Activated T-cell treated with anti-CD3 and anti-CD28 coated beads for 4 hours (primary cell): ENCODE measurements at places on chromosomes 3 and 15.
A peak's percentile ranks its signal among the peaks of the same experiment; 100 is the strongest.

- DNase-seq, result no peak
These were observed 44.3 kb upstream of the DYNC1LI1 start for GRCh38 chr3:32614956-32615355.

DNA sequence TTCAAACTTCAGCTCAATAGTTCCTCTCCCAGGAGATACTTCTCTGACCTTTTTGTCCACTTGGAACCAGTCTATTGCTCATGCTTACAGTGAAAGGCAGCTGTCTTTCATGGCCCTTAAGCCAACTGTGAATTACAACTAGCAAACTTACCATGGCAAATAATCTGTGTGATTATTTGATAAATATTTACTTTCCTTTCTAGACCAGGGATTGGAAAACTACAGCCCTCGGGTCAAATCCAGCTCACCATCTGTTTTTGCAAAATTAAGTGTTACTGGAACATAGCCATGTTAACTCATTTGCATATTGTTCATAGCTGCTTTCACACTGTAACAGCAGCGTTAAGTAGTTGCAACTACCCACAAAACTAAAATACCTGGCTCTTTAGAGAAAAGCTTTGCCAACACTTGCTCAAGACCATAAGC is 289.1 kb upstream of the MCTP2 start:
- no peak for DNase-seq

DNA sequence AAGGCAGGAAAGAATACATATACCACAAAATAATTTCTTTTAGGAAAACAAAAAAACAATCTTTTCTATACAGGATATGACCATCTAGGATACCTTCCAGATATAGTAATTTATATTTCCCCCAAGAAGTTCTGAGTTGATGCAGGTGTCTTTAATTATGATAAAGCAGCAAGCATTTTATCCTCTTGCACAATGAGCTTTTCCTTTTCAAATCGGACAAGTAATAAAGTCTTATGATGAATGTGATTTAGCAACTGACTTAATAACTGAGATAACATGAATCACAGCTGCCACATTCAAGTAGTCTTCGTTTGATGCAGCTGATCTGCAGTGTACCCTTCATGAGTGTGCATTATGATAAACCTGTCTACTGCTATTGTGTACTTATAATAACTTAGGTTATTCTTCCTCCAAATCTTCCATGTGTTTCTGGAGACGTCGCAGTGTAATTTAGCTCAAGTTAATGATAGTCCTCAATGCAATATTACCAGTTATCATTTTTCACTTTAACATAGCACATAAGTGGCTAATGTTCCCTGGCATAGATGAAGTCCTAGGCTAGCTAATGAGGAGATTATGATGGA is 260.3 kb upstream of the MRPL3 start:
- DNase-seq, result no peak

DNA sequence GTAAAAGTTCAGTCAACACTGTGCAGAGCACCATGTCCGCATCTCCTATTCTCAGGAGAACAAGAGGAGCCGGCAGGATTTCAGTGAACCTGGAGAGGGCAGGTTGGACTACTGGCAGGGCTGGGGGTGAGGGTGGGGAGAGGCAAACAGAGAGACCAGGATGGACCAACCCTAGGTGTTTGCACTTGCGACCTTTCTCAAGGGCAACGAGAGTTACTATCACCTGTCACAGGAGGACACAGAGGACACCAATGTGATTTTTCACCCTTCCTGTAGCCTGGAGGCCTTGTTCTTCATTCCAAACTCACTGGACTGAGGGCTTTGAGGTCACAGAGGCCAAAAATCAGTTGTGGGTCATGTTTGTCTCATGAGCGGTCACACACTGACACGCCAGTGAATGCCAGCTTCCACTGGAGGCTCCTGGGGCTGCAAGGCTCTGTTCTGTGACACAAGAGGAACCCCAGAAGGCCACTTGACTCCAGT is 89.5 kb downstream of the CPN2 start:
- no peak for DNase-seq

GRCh38 chr15:85497172-85497569 is 116.8 kb downstream of the AKAP13 start:
- DNase-seq, result no peak

- peak; percentile 65 for DNase-seq
These were observed 4.6 kb downstream of the BCL6 start for GRCh38 chr3:187740421-187741399.

- DNase-seq, result no peak
These were observed 241.5 kb upstream of the CTDSPL start for GRCh38 chr3:37620071-37620635.

GRCh38 chr3:81998139-81998755 is 236.8 kb upstream of the GBE1 start:
- DNase-seq, result no peak

DNA sequence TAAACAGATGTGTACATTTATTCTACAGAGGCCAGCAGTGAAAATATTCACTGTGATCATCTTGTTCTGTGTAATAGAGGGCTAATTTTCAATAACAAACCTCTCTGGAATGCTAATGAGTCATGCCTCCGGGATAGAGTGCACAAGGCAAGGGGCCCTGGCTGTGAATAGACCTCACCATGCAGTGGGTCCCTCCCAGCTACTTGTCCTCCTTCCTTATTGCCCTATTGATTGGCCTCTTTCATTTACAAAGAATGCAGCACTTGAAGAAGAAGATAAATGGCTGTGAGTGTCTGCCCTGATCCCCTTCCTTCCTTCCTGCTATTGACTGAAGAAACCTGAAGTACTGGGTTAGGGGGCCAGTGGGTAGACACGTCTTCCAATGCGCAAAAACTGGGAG is 436.3 kb downstream of the WDR72 start:
- no peak for DNase-seq

GRCh38 chr15:31027910-31028578 is 36.6 kb upstream of the MTMR10 start:
- DNase-seq, result no peak

- no peak for DNase-seq
These were observed 148.9 kb upstream of the IL12A start for GRCh38 chr3:159839561-159840379.

- DNase-seq, result no peak
These were observed 312.9 kb downstream of the RORA start for GRCh38 chr15:60916032-60916678.

GRCh38 chr3:25288413-25288812 is 139.7 kb upstream of the RARB start:
- DNase-seq, result no peak

- DNase-seq, result no peak
These were observed at the start of gene TM4SF4 for GRCh38 chr3:149474250-149474817. Gene TM4SF4 (plus strand): TSS chr3:149474697. CDS start chr3:149474878, 181 bp downstream.

DNA sequence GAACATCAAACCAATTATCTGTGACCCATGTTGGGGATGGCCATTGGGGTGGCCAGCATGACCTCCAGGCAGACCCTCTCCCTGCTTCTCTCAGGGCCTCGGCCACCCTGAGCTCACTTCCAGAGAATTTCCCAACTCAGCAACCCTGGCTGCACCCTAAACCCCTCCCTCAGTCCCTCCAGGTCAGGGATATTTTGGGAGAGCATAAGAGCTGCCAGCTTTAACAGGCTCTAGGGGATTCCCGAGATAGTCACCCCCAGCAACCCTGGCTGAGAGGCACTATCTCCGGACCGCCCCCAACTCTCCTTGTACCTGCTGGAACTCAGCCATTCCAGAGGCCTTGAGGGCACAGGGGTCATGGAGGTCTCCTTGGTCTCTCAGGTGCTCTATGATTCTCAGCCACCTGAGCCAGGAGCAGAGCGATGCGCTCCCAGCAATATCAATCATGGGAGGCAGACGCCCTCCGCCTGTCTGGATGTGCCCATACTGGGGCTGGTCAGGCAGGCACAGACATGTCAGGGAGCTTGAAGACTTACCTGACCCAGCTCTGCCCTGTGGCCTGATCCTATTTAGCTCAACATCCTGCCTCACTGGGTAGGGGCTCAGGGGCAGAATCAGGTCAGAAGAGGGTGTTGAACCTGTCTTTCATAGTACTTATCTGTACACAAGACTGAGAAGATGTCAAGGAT is 34.9 kb upstream of the CILP start:
- DNase-seq, result no peak

- DNase-seq, result no peak
These were observed 92.8 kb upstream of the TNFSF10 start for GRCh38 chr3:172616031-172616461.

- no peak for DNase-seq
These were observed 51.0 kb downstream of the ARNT2 start for GRCh38 chr15:80455051-80455648.

GRCh38 chr3:48664313-48664644 is 1.6 kb upstream of the CELSR3 start:
- no peak for DNase-seq

DNA sequence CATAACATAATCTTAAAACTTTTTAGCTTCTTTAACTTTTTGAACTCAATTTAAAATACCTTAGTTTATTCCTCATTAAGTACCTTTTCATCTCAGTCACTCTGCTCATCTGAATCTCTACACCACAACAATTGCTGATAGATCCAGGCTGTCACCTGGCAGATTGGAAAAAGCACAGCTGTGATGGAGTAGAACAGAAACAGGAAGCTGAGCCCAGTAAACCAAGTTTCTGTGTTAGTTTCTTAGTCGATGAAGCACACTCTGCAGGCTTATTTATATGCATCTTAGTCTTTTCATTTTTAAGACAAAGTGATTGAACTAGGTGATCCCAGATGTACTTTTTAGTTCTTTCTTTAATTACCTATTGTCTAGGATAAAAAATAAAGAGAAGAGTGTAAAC is 1398.0 kb upstream of the ALCAM start:
- DNase-seq, result no peak

DNA sequence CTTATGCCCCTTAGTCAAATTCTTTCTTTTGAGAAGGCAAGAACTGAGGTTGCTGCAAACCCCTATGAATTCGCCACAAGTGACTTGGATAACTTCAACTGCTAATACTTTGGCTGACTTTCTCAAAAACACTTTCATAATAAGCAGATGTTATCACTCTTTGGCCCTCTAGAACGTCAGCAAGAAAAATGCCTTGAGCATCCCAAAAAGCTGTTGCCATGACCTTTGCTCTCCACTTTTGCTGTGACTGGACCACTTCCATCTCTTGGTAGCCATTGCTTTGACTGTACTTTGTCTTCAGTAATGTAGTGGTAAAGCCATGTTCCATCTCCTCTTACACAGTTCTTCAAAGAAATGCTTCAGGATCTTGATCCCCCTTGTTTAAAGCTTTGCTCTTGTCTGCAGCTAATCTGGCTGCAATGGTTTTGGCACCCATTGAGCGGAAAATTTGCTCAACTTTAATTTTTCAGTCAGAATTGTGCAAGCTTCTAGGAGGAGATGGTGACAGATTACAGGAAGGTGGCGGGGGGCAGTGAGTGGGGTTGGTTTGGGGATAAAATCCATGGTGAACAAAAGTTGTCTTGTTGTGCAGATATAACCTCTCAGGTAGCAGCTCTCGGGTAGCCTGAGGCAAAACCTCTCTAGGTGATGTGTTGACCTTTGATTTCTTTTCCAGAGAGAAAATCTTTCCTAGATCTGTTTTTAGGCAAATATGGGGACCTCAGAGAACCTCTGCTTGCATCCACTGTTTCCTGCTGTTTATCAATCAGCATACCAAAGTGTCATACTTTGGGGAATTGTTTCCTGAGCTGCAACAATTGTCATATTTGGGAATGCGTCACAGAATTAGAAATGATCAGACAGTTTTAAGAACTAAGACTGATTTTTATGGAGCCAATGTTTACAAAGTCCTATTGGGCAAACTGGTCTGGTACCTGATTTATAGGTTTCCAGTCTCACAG is 83.6 kb downstream of the CCR1 start:
- no peak for DNase-seq

- DNase-seq, result no peak
These were observed 5.5 kb downstream of the HHLA2 start for GRCh38 chr3:108301695-108302404.

- no peak for DNase-seq
These were observed 132.3 kb downstream of the LRRK1 start for GRCh38 chr15:101051291-101052030.

- no peak for DNase-seq
These were observed 235.8 kb downstream of the RAP2B start for GRCh38 chr3:153397794-153398193.

GRCh38 chr15:82045892-82046665 is at the start of gene MEX3B:
Gene MEX3B (minus strand): TSS chr15:82046018. CDS start chr15:82045705, 313 bp downstream.
- peak; percentile 82 for DNase-seq

DNA sequence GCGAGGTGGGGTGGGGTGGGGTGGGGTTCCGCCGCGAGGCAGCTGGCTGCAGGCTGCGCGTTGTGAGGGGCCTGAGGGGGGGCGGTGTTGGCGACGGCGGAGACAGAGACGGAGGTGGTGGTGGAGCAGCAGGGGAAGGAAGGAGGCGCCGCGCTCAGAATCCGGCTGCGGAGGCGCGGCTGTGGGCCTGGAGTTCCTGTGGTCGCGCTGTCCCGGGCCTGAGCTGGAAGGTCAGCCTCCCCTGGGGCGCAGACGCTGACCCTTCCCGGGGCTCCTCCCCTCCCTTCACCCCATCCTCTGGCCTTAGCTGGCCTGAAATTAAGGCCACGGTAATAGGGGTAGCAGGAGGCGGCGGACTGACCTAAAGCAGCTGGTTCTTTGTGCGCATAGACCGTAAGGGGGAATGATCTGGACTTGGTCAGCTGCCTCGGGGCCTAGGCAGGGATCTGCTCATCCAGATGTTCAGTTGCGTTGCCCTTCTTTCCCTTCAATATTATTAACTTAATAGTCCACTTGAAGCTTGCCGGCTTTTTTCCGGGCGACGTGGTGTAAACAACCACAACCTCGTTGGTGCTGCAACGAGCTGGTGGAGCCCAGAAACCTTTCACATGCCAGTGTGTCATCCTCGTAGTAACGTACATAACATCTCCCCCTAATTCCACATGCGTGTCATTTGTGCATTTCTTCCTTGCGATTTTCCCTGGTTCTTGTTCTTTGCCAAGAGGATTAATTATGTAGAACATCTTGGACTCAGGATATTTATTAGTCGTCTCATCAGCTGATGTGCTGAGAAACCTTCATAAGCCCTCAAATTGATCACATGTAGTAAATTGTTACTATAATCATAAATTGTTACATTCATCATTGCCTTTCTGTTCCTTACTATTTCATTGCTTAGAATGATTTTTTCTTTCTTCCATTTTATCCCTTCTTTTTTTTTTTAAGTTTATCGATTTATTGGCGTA is 626 bp downstream of the SEC62 start:
- DNase-seq, result no peak

GRCh38 chr3:158953131-158953530 is 151.3 kb downstream of the MFSD1 start:
- DNase-seq, result no peak

DNA sequence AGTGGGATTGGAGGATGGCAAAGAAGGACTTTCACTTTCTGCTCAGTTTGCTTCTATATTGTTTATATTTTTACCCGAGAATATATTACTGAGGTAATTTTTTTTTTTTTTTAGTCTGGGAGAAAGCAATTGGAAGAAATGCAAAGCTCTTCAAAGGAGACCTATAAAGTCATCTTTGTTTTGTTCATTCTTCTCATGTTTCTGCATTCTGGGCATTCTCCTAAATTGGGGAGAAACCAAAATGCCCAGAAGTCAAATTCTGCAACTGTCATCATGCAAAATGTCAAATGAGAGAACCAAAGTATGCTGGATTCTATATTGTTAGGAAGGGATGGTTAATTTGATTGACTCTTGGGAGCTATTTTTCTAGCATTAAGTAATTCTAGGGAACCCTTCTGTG is 168.3 kb upstream of the TSC22D2 start:
- DNase-seq, result no peak

- DNase-seq, result no peak
These were observed 527.7 kb upstream of the TGFBR2 start for GRCh38 chr3:30078736-30079135.

GRCh38 chr15:45529613-45530012 is 7.1 kb upstream of the SLC30A4 start:
- DNase-seq, result no peak
